Dorsolateral prefrontal cortex (tissue), 122 donors: ENCODE measurements at places on chromosomes 6 and 20.

GRCh38 chr20:25233016-25233772 is 14.7 kb upstream of the PYGB start:
- DNase-seq: no peak

DNA sequence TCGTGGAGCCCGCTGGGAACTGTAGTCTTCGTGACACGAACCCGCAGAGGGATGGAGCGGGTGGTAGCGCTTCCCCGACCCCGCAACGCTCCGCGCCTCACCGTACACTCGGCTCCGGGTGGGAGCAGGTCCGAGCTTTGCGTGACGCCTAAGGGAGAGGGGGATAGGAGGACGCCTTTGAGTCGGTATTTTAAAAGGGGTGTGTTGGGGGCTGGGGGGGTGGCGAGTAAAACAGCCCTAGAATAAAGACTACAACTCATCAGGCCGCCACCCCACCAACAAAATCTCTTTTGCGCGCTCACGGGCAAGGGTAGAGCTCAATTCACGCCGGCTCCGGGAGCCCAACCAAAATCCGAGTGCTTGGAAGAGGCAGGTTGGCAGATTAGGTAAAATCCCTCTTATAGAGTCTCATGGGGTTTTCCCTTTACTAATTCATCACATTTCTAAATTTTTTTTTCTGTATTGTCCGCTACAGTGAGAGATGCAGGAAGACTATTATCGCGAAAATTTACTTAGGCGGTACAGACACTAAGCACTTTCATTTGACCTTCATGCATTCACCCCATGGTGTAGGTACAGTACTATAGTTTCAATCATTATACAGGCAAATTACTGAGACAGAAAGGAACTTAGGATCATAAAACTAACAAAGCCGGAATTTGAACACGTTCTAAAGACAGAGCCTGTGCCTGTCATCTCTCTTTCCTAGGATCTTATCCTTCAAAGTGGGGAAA is 706 bp upstream of the SNX14 start:
- DNase-seq: no peak

DNA sequence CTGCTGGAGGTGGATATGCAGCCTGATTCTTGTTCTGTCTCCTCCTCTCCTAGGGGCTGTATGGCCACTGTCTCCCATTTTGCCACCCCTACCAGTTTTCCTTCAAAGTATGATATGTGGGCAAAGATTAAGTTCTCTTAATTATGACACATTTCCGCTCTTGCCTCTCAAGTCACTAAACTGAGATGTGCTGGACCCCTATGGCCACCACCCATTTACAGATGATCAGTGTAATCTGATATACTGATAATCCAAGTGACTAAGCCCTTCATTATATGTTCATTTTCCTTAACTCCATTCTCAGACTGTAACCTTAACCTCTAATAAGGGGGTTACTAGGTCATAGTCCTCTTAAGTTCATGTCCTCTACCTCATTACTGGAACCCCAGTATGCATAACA is 711 bp upstream of the C20orf141 start:
- no peak for DNase-seq

GRCh38 chr6:150877928-150878327 is 12.4 kb downstream of the MTHFD1L start:
- no peak for DNase-seq

GRCh38 chr20:60132162-60132826 is 174.1 kb downstream of the CDH26 start:
- no peak for DNase-seq

GRCh38 chr6:124679387-124679786 is 282.9 kb upstream of the RNF217 start:
- no peak for DNase-seq

DNA sequence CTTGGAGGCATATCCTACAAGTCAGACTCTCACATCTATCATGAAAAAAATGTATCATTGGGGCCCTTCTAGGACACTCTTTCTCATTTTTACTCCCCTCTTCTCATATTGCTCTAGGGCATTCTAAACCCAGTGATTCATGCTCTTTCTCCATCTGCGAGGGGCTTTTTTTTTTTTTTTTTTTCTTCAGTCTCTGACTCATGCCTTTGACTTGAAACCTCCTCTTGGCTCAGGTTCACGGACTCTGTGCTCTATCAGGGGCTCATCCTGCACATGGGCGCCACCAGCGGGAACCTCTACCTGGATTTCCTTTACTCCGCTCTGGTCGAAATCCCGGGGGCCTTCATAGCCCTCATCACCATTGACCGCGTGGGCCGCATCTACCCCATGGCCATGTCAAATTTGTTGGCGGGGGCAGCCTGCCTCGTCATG is 17.8 kb downstream of the SLC22A1 start:
- no peak for DNase-seq

DNA sequence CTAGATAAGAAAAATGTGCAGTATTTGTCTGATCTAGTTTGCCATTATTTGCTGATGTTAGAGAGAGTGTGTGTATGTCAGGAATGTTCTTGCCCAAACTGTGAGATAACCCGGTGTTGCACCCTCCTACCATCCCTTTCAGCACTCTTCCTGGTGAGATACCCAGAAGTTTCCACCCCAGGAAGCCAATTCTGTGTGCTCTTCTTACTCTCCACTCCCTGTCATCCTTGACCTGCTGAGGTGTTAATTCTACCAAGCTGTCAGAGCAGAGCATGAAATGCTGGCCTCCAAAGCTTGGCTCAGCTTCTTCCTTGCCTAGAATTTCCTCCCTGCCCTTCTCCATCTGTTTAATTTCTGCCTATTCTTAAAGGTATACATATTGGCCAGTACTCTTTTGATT is 237.3 kb upstream of the CNR1 start:
- peak; percentile 59 for DNase-seq

DNA sequence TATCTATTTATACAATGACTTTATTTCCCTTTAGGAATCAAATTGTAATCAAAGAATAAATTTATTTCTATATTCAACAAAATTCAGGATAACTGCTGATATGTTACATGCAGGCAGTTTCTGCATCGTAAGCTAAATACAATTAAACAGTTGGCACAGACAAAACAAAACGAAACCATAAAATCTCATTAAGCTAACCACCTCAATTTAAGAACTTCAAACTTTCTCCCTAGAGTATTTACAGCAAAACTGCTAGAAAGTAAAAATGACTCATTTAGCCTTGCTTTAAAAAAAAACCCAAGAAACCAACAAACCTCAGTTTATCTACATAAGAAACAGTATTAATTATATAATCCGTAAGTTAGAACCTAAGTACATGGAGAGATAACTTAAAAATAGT is 17.1 kb downstream of the SSR1 start:
- DNase-seq: no peak

DNA sequence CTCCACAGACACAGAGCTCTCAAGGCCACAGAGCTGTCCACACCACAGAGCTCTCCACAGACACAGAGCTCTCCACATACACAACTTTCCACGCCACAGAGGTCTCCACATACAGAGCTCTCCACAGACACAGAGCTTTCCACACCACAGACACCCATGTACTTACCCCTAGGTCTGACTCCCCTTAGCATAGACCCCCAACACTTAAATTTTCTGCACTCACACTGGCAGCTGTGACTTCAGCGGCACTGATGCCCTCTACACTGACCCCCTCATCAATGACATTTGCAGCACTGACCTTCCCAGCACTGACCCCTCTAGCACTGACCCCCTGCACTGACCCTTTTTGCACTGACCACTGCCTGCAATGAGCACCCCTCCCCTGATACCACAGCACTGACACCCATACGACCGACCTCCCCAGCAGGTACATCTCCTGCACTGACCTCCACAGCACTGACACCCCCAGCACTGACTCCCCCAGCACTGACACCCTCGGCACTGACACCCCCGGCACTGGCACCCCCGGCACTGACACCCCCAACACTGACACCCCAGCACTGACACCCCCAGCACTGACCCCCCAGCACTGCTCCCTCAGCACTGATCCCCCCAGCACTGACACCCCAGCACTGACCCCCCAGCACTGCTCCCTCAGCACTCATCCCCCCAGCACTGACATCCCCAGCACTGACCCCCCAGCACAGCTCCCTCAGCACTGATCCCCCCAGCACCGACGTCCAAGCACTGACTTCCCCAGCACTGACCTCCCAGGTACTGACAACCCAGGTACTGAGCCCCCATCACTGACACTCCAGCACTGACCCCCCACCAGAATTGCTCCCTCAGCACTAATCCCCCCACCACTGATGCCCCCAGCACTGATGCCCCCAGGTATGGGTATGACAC is 56.5 kb downstream of the ERMARD start:
- no peak for DNase-seq

DNA sequence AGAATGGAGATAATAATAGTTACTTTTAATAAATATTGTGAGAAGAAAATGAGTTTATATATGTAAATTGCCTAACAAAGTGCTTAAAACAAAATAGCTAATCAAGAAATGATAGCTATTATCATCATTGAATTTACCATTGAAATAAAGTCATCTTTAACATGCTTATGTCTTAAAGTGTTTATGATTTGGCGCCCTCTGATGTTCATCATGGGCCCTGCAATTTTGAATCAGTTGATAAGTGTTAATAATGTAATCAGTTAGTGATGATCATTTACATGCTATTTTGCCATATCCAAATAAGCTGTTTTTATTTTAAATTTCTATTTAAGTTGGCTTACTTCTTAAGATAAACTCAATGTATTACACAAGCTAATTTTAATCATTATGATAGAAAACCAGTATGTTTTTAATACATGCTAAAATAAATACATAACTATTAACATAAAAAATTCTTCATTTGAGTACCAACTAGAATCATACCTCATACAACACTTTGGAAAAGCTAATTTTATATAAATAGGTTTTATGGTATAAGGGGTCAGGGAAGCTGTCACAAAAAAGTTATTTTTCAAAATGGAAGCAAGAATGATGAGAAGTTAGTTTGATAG is 39.2 kb upstream of the TPD52L1 start:
- peak; percentile 37 for DNase-seq

- DNase-seq: no peak
Measured at GRCh38 chr20:39878320-39878719, 810.7 kb downstream of the MAFB start.

DNA sequence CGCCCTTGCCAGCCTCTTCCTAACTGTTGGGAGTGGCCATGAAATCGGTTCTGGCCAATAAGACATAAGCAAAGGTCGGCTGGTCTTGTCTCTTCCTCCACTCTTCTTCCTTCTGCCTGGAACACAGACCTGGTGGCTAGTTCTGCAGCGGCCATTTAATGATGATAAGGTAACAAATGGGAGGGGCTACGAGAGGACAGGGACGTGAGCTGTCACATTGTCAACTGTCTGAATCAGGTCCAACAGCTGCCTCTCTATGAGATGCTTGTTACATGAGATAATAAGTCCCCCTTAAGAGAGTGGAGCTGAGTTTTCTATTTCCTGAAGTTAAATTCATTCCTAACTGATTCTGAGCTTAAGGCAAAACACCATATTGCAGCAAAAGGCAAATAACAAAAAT is 12.5 kb upstream of the TMEM242 start:
- no peak for DNase-seq

DNA sequence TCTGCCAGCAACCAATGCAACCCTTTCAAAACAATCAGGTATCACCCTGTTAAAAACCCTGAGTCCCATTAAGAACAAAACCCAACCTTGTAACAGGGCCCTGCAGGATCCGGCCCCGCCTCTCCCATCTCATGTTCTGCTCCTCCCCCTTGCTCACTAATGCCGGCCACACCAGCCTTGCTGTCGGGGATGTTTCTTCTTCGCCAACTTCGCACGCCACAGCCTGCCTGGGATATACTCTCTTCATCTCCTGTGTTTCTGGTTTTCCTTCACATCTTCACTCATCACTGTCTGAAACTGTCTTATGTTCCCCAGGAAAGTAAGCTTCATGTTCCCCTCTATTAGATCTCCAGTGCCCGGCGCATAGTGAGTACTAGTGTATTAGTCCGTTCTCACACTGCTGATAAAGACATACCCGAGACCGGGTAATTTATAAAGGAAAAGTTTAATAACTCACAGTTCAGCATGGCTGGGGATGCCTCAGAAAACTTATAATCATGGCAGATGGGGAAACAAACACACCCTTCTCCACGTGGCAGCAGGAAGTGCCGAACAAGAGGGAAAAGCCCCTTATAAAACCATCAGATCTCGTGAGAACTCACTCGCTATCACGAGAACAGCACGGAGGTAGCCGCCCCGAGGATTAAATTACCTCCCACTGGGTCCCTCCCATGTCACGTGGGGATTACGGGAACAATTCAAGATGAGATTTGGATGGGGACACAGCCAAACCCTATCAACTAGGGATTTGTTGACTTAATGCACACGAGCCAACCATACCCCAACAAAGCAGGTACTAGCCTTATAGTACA is 5.1 kb downstream of the TP53RK start:
- no peak for DNase-seq

GRCh38 chr6:130826442-130827246 is 562 bp upstream of the SMLR1 start:
- no peak for DNase-seq

- DNase-seq: no peak
Measured at GRCh38 chr6:36676141-36677058, 2.1 kb upstream of the CDKN1A start.

DNA sequence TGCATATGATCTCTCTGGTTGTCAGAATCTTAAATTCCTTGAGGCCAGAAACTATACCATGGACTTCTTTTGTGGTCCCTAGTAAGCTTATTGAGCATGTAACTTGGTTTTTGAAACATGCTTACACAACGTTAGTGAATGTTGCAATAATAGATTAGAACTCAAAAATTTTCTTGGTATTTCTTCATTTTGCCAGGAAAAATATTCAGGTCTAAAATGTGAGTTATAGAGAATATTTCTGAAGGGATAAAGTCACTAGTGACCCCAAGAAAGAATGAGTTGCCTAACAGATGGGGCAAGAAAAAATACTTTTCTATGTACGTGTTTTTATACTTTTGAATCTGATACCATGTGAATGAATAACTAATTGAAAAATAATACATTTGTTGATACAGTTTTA is 195.4 kb downstream of the TFAP2A start:
- no peak for DNase-seq

GRCh38 chr20:61688411-61688810 is 377.3 kb downstream of the TAF4 start:
- DNase-seq: no peak

GRCh38 chr6:80961166-80961565 is 791.3 kb downstream of the TENT5A start:
- no peak for DNase-seq

GRCh38 chr6:34610819-34611477 is 54.8 kb upstream of the SPDEF start:
- DNase-seq: no peak

DNA sequence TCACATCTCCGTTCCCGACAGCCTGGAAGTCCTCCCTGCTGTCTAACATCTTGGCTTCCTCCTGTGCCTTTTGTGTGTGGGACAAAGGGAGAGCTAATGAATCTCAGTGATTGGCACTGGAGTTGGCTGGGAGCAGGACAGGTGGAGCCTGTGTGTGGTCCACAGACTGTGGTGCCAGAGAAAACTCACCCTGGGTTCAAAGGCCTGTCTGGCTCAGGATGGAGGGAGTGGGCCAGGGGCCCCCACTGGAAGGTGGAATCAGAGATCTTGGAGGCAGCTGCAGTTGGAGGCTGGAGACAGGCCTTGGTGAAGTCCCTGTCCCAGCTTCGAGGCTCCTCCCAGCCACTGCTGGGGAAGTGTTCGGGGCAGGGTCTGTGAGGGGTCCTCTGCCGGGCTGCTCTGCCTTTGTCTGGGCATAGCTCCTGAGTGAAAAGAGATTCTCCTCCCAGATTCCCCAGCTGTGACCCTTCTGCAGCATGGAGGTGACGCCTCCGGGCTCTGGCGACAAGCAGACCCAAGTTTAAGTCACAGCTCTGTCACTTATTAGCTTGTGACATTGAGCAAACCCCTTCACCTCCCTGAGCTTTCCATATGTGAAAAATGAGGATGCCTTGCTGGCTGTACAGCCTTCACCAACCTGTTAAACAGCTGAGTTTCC is 13.9 kb upstream of the ITPR3 start:
- DNase-seq: no peak
